NCI-H1417 treated with DMSO at 0.1 percent for 48 hours (cell line): ENCODE measurements at places on chromosomes 2 and 18.

DNA sequence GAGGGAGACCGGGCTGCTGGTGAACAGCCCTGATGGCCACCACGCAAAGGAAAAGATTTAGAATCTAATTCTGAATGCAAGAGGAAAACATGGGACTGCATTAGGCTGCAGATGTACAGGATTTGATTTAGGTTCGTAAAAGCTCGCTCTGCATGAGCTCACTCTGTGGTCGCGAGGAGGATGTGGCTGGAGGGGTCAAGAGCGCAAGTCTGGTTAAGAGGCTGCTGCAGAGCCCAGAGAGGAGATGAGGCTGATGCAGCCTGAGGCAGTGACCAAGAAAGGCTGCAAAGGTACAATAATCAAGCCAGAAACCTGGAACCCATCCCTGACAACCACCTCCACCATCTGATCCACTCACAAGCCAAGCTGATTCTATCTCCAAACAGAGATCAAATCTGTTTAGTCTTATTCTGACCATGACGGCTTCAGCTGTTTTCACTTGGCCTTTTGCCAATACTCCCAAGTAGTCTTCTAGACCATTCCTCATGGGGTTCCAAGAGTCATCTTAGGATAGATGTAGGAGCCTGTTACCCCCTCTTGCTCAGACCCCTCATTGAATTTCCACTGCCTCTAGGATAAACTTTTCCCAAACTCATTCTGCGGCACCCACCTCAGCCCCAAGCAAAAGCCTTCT is 58.9 kb upstream of the ARL4C start:
- DNase-seq, result no peak

- no peak for DNase-seq
Observed at GRCh38 chr2:212001325-212001724, 537.3 kb downstream of the ERBB4 start.

DNA sequence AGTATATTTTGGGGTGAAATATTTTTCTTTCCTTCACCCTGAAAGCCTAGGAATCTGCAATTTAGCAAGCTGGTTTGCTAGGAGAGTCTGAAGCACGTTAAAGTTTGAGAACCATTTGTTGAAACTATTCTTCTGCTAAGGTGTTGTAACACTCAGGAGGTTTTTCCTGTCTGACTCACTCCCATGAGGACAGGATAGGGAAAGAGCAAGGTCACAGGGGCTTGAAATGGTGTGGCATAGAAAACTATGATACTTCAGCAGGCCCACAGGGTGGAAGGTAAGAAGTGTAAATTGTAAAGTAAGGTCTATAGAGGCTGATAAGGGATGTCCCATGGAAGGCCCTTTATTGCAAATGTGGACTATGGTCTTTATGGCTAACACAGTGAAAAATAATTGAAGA is 177.7 kb upstream of the ZC3H15 start:
- DNase-seq, result no peak

DNA sequence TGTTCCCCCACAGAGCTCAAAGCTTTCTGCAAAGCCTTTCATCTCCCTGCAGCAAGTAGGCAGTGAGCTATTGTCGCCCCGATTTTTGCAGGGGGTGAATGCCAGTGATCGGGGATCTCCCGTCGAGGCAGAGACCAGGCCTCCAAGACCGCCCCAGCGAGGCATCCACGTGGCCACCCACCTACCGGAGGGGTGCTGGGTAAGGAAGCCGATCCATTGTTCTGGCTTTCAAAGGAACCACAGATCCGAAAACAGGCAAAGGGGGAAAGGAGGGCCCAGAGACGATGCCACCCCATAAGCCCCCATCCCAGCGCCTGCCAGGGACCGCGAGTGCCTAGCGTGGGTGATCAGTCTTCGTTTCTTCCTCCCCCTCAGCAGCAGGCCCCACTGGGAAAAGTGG is 2.4 kb downstream of the ADRA2B start:
- no peak for DNase-seq

DNA sequence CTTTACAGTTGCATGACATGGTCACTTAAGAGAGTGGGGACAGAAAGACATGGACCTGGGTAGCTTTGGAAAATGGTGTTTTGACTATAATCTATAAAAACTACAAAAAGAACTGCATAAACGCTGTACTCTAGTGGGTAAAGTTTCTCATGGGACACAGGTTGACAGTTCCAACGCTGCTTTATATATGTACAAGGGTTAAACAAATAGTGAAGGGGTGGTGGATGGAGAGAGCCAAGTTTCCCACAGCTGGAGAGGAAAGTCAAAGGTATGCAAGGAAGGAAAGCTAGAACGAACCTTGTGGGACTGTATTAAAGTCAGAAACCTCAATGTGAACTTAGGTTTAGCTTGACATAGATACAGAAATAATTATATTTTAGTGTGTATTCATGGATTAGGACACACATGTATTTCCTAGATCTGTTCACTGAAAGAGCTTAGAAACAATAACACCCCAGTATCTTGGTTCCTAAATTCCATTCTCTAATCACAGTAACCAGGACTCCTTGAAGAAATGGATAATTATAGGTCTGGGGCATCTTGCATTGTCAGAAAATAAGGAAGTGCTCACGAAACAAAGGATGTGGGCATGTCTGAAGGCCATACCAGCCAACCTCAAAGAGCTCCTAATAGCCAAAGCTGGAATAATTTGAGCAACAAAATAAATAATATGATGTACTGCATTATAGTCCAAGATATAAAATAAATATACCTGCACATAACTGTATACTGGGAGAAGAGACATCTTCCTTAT is 28.8 kb downstream of the TANC1 start:
- no peak for DNase-seq

GRCh38 chr2:97267411-97268074 is 154.6 kb downstream of the ANKRD36 start:
- no peak for DNase-seq

DNA sequence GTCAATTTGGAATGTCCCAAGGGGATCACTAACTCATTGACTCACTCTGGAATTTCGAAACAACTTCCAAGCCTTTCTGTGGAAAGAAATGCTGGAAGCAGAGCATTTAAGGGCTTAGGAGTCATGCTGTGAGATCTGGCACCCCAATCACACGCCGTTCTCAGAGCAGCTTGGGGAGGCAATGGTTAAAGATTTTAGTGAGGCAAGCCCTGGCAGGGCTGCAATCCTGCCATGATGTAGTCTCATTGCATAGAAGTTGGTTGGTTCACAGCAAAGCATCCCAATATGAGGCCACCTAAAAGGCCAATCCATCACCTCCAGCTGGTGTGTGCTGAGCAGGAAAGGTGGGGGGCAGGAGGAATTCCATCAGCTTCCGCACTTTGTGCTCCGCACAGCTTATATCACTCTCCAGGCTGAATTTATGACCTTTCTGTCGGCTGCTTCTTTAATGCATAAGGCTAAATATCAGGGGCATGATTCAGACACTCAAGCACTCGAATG is 1043.9 kb upstream of the POU3F3 start:
- DNase-seq, result no peak
